Cardiac fibroblast (primary cell): ENCODE measurements at places on chromosomes 5 and 9.

DNA sequence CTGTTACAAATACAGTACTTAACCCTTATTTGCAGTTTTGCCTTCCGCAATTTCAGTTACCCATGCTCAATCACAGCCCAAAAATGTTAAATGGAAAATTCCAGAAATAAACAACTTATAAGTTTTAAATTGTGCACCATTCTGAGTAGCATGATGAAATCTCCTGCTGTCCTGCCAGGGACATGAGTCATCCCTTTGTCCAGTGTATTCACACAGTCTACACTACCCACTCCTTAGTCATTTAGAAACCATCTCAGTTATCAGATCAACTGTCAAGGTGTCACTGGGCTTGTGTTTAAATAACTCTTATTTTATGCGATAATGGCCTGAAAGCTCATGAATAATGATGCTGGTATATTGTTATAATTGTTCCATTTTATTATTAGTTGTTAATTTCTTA, 95.8 kb downstream of the PLCXD3 start:
- DNase-seq: peak; percentile 97

- no peak for DNase-seq
Measured at GRCh38 chr9:89425921-89426383, 72.0 kb downstream of the SEMA4D start.

DNA sequence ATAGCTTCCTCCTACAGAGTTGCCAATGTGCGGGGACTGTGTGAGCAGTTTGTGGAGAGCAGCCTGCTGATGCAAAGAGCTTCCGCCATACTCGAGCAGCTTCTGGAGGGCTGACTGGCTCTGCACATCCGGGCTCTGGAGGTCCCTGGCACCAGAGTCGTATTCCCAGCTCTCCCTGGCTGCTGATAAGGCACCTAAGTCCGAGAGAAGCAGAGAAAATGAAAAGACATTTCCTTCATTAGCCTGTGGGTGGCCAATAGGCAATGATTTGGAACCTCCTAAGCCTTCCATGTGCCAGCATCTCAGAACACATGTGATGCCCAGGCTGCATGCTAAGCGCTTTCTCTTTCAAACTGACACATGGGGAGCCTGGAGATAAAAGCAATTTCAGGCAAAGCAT, 94.3 kb downstream of the TSSK1B start:
- peak; percentile 39 for DNase-seq

- DNase-seq: peak; percentile 43
Measured at GRCh38 chr9:78320875-78321496, 24.1 kb downstream of the PSAT1 start.

DNA sequence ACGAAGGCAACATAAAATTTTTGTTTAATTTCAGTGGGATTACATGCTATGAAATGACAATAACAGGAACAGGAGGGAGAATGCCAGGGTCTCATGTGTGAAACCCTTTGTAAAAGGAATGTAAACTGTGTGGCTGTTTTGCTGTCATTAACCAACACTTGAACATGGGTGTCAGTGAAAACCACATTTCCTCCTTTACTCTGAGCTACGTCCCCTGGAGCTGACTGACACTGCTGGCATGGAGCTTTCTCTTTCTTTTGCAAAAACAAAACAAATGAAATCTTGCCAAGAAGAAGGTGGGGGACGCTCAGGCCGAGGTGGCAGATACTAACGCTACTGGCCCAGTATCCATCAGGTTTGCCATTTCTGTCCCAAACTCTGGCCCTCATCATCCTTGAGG, 121.4 kb downstream of the DMRT2 start:
- no peak for DNase-seq

GRCh38 chr5:104793031-104793754, 1230.6 kb upstream of the NUDT12 start:
- peak; percentile 14 for DNase-seq
